ENCODE measurements at places on chromosomes 5 and 9.

DNA sequence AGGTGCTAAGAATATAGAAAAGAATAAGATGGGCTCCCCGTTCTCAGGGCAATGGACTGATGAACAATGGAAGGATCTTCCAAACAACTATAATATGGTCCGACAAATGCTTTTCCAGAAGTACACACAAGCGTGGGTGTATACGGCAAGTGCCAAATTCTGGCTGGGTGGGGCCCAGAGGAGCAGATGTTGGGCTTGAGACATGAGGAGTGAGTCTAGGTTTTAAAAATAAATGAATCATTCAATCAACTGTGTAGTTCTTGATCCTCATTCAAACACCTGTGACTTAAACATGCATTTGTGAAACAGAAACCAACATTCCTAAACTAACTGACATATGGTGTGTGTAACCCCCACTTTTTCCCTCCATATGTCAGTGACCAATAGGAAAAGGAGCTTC is 47.9 kb downstream of the MFAP3 start:
- DNase-seq = peak; percentile 63

GRCh38 chr5:124661317-124662141 is 84.9 kb downstream of the ZNF608 start:
- peak; percentile 86 for DNase-seq

DNA sequence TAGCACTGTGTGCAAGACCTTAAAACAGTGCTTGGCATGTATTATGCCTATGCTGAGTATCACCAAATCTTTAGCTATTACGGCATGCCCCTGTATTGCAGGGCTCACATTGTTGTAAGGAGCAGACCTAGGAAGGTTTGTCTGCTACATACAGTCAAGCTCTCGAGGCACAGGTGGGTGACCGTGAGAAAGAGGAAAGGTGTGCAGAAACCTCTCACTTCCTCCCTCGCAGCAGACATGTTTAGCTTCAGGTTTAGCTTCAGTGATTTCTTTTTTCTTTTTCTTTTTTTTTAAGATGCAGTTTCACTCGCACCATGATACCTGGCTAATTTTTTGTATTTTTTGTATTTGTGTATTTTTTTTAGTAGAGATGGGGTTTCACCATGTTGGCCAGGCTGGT is 275.8 kb upstream of the RIOK2 start:
- no peak for DNase-seq

DNA sequence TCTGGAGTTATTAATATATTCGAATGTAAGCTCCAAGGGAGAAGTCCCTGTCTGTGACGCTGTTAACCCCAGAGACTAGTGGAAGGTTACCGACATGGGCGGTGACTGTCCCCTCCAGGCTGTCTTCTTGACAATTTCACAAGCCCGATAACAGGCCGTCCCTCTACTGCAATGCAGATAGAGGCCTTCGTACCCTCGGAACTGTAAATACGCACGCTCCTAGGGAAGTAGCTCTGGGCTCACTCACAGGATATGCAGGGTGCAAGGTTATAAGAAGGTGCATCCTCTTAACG is 680 bp upstream of the RFK start:
- DNase-seq = peak; percentile 55

DNA sequence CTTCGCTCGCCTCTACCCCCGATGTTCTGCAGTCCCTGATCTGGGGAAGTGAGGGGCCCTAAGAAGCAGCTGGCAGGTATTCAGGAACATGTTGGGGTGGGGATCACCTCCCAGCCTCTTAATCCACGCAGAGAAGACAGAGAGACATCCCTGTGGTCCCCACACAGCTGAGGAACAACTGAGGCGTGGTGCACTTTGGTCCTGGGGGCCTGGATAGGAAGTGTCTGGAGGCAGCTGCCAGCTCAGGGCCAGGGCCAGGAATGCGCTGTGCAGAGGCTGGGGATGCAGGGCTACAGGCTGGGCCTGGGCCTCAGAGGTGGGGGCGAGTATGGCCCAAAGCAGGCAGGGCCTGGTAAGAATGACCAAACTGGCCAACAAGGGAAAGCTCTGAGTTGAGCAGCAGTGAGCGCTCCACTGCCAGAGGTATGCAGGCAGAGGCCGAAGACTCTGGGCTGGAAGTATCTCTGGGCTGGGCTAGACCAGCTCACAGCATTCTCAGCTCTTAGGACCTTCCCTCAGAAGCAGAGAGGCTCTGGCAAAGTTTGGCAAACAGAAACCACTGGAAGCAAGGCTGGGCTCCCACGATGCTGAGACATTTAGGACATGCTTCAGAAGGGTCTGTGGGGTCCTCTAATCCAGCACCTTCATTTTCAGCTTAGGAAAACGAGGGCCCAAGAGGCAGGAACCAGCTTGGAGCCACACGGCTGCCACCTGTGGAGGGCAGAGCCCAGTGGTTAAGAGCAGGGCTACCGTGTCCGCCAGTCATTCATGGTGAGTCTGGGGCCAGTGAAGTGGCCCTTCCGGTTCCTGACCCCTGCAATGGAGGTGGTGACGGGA is 174.4 kb downstream of the GAPVD1 start:
- no peak for DNase-seq
